ENCODE measurements at places on chromosomes 2 and 18.

GRCh38 chr2:169106563-169107545 is 37.5 kb downstream of the DHRS9 start:
- no peak for ATAC-seq

DNA sequence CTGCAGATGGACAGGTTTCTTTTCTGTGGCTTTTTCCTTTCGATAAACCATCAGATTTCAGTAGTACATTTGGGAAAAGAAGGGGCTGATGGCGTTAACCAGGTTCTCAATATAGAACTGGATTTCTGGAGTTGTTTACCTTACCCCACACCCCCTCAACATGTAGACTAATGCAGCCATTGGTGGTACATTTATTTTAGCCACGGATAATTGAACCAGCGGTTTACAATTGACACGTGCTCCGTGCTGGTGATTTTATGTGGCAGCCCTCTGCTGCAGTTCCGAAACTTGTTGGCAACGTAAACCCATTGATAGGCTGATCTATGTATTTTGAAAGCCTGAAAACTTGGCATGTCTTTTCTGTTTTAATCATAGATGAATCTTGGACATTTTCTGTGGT is 5.4 kb downstream of the SOX11 start:
- ATAC-seq: no peak

DNA sequence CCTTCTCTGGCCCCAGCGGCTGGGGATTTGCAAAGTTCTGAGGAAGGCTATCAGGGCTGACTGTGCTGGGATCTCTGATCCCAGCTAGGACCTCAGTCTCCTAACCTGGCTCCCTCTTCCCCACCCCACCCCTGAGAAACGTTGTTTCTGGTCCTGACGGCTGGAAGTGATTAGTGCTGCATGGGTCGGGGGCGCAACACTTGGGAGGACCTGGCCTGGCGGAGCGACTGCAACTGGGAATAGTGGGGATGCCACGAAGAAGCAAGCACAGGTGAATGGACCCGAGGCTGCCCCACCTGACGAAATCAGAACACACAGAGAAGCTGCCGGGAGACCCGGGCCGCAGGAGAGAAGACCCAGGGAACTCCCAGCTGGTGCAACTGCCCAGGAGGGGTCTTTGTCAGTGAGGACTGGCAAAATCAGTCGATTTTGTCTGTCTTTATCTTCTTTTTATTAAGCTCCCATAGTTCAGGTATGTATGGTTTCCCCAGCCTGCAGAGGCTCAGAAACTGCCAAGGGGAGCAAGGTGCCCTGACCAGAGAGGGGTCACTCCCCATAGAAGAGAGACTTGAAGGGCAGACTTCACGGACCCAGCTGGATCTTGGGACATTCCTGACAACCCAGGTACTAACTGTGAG is 656 bp upstream of the LBX2 start:
- no peak for ATAC-seq

GRCh38 chr2:230794497-230794896 is 70.2 kb upstream of the ITM2C start:
- peak; percentile 50 for ATAC-seq

- no peak for ATAC-seq
Observed at GRCh38 chr2:151071382-151071781, 190.3 kb downstream of the RBM43 start.

DNA sequence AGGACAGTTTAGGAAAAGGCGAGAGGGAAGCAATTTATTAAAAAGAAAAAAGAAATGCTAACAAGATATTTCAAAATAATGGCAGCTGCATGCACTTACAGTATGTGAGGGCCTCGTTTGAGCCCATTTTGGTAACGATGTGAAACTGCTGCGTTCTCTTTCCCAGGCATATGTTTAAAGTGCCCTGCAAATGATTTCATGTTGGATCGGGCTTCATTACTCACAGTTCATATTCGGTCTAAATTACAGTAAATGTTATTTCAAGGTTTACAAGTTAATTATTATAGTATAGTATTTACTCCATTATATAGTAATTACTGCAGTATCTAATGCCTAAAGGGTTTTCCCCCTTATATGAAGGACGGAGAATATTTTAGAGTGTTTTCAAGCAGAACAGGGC is 679.1 kb downstream of the BCL11A start:
- ATAC-seq: no peak

DNA sequence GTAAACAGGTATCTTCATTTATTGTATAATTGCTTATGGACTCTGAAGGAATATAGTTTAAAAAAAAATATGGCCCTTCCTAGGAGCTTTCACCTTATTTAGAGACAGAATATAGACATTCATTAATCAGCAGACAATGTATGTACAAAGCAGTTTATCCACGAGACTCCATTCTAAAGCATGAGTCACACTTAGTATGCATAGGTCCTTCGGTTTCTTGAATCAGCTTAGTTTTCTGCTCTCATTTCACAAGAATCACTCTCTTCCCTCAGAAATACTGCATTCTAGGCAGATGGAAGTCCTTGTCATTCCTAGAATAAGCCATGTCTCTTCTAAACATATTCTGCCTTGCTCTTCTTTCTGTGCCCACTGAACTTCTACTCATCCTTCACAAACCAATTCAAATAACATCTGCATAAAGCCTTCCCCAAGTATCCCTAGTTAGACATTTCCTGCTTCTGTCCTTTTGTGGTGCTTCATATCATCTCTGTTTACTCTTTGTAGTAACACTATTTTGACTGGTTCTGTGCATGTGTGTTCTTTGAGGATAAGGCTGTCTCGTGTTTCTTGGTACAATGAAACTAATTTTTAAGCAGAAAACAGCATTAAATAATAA is 84.5 kb downstream of the PTRHD1 start:
- ATAC-seq: peak; percentile 70

DNA sequence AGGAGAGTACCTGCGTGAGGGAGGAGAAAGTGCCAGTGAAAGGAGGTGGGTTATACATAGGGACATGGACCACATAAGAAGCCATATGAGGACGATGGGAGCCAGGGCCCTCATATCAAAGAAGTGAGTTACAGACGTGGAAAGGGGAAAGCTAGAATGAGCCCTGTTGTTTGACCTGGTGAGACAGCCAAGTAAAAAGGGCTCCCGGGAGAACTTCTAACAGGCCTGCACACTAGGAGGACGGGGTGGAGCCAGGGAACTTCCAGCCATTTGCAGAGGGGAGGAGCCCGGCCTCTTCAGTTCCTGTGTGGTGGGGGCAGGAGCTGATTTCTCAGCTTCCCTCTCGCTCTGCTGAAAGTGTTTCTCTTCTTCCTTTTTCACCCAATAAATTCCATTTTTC is 84.1 kb upstream of the SLC66A3 start:
- ATAC-seq: peak; percentile 60

- no peak for ATAC-seq
Observed at GRCh38 chr2:69309351-69310110, 77.5 kb downstream of the GFPT1 start.

DNA sequence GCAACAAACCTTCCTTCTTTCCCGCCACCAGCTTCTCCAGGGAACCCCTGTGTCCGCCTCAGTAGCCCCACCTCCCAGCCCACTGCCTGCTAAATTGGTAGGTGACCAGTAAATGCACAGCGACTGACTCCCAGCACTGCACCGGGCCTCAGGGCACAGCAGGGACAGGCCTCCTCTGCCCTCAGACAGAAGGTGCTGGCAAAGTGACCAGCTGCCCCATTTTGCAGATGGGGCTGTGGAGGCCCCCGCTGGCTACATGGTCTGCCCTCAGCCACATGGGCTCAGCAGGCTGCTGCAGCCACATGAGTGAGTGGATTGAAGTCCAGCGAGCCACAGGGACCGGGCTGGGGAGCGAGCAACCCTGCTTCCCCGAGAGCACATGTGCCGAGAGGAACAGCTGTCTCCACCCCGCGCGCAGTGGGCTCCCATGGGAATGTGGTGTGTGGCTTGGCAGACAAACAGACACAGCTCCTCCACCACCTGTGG is 7.8 kb upstream of the NPPC start:
- no peak for ATAC-seq

DNA sequence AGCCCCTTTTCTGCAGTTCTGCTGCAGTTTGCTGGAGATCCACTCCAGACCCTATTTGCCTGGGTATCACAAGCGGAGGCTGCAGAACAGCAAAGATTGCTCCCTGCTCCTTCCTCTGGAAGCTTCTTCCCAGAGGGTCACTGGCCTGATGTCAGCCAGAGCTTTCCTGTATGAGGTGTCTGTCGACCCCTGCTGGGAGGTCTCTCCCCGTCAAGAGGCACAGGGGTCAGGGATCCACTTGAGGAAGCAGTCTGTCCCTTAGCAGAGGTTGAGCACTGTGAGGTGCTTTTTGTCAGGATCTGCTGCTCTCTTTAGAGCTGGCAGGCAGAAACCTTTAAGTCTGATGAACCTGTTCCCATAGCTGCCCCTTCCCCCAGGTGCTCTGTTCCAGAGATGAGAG is 42.0 kb upstream of the MYL1 start:
- ATAC-seq: no peak

- ATAC-seq: peak; percentile 63
Observed at GRCh38 chr2:224946895-224947294, 95.4 kb downstream of the DOCK10 start.

DNA sequence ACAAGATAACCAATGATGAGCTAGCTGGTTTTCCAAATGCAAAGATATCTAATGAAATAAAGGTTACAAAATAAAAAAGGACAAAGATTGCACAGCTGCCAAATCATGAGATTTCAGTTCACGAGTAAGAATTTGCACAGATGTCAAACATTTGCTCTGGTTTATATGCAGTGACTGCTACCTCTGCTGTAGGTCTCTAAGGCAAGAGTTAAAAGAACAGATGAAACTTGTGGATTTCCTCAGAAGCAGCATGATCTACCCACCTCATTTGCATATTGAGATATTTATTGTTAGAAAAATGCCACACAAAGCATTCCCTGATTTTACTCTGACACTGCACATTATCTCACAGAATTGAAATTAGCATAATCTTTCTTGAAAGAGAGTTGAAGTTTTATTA is 763.2 kb upstream of the ZEB2 start:
- ATAC-seq: no peak

GRCh38 chr2:169862816-169863215 is 35.6 kb downstream of the UBR3 start:
- ATAC-seq: no peak

- no peak for ATAC-seq
Observed at GRCh38 chr18:8966821-8967220, 135.7 kb upstream of the NDUFV2 start.

- ATAC-seq: no peak
Observed at GRCh38 chr2:165144315-165144714, 59.5 kb downstream of the SCN3A start.

- ATAC-seq: no peak
Observed at GRCh38 chr2:12240206-12240605, 476.5 kb upstream of the TRIB2 start.

DNA sequence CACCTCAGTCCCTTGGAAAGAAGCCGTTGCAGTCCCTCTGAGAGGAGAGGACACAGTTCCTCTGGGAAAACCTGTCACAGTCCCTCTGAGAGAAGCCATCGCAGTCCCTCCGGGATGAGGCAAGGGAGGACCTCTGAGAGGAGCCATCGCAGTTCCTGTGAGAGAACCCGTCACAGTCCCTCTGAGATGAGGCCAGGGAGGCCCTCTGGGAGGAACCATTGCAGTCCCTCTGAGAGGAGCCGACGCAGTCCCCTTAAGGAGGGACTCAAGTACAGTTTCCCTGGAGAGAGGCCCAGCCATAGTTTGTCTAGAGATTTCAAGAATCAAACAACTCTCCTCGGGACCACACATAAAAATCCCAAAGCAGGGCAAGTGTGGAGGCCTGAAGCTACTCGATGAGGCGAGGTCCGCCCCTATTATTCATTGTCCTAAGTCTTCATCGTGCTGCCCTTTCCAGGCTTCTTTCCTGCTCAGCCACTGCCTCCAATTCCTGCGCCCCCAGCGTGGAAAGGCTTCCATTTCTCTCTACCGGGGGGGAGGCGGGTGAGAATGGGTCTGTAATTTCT is 630 bp upstream of the ZNF512 start:
- no peak for ATAC-seq

GRCh38 chr2:56582570-56582969 is 398.8 kb downstream of the CCDC85A start:
- ATAC-seq: no peak

DNA sequence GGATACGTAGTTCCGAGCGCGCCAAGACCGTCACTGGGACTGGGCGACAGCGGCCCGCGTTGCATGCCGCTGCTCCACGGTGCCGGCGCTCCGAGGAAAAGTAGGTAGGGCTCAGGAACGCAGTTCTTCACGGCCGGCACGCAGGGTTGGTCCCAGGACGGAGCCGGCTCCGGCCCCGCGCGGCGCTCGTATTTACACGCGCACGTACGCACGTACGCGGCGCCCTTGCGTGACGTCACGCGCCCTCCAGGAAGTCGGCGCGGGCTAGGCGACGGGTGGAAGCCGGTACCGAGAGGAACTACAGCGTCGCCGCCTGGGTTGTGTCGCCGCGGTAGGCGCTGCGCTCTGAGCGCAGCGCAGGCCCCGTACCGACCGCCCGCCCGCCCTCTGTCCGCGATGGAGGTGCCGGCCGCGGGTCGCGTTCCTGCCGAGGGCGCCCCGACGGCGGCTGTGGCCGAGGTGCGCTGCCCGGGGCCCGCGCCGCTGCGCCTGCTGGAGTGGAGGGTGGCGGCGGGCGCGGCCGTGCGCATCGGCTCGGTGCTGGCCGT is at the start of gene CTDP1:
Gene CTDP1, plus strand, starts transcription at position 252 of the 548 bp plus-strand sequence. Its CDS starts 145 bp downstream, at position 397.
- peak; percentile 67 for ATAC-seq

- peak; percentile 77 for ATAC-seq
Observed at GRCh38 chr2:135875491-135876065, 665 bp downstream of the MCM6 start.

- ATAC-seq: no peak
Observed at GRCh38 chr2:239765076-239765845, 259.9 kb downstream of the NDUFA10 start.

DNA sequence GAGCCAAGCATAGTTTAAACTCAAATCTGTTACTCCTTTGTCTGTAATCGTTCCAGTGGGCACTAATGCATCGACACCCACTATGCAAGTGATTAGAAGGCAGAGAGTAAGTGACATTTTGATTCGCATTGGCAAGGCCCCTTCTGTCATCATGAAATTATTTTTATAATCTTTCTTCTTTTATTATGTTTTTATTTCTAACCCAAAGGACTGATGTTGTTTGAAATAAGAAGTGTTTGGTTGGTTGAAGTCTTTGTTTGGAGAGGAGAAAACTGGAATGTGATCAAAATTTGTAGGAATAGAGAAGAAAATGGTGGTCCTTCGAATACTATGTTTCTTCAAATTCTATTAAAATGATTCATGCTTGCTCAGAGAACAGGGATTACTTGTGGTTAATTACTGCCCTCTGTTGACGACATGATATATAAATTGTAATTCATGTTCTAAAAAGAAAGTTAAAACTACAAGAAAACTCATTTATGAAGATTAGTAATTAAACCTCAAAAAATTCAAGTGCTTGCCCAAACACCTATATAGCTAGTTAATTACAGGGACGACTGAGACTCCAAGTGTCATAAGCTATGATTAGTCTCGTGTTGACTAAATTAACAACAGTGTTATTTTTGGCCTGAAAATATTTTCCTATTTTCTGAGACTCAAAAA is 26.4 kb upstream of the TFPI start:
- no peak for ATAC-seq

DNA sequence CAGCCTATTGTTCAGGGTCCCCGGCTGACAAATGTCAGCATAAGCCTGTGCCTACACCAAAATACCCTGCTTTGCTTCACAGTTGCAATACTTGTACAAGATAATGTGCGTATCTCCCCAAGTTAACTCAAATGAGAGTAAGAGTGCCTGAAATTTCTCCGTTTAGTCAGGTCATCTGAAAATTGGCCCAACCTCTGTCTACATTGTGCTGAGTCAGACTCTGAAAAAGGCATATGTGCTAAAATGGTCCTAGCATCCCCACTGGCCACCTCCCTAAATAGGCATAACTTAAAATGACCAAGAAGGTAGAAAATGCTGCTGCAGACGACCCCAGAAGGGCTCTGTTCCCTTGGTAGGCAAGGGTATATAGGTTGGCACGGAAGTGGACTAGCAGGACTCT is 1653.8 kb upstream of the DDX18 start:
- no peak for ATAC-seq

GRCh38 chr2:208854717-208855116 is 448.1 kb downstream of the PTH2R start:
- ATAC-seq: no peak
